ENCODE measurements at places on chromosomes 11 and 22. TPM values are rescaled to one million over a fixed set of nuclear protein-coding genes. Genes with fewer than 3 reads are reported as not detected.

The OR51B5 gene
- total RNA-seq = not detected

The NUP160 gene
- 22.9 TPM for total RNA-seq

The BARX2 gene
- total RNA-seq = not detected

The CLP1 gene
- 19.1 TPM for total RNA-seq

The PIWIL4 gene
- total RNA-seq = 0.75 TPM

The CECR2 gene
- 15.7 TPM for total RNA-seq

The RFPL3 gene
- not detected for total RNA-seq

The TMEM184B gene
- 114 TPM for total RNA-seq

The MICALL1 gene
- 131 TPM for total RNA-seq

The UBQLN3 gene
- not detected for total RNA-seq

The TBX10 gene
- total RNA-seq = not detected

The LIF gene
- total RNA-seq = 63.3 TPM

The SLC22A6 gene
- total RNA-seq = not detected

The VSIG10L2 gene
- total RNA-seq = not detected

The TRPC6 gene
- total RNA-seq = 0.07 TPM
